RWPE1 (cell line): ENCODE measurements at places on chromosomes 13 and 19.

DNA sequence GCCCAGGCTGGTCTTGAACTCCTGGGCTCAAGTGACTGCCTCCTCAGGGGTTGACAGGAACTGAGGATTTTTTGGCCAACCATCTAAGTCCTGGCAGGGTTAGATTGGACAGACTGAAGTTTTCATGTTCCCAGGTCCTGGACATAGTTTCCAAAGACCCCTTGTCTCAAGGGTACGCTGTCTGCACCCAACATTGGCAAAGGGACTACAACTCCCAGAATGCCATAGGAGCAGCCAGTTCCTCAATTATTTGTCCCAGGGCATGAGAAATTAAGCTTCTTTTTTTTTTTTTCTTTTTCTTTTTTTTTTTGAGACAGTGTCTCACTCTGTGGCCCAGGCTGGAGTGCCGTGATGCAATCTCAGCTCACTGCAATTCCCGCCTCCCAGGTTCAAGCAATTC is 6.9 kb downstream of the GYS1 start:
- DNase-seq: no peak

DNA sequence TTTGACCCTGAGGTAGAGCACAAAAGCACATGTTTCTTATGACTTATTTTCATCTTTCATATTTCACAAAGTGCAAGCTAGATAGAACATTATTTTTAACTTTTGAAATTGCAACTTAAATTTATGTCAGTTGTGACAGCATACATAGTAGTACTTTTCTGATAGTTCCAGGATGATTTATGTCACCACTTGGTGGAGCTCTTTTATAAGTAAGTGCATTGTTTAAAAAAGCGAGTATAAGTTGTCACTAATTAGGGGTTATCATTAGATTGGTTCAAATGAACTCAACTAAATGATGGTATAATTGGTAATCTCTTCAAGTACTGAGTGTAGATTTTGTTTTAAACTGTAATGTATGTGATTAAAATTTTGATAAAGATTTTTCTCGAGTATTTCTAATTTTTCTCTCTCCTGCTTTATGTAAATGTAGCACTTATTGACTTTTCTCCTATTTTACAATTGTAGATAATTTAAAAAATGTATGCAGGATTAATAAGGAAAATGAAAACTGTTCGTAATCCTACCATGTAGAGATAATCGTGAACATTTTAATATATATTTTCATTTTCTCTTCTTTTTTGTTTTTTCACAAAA is 31.1 kb downstream of the RB1 start:
- DNase-seq: peak; percentile 18

GRCh38 chr19:45005787-45006186 is 4.5 kb downstream of the RELB start:
- no peak for DNase-seq

GRCh38 chr19:57165846-57166245 is 1.4 kb downstream of the DUXA start:
- peak; percentile 11 for DNase-seq

GRCh38 chr13:23680845-23681669 is 110.8 kb downstream of the TNFRSF19 start:
- DNase-seq: no peak

- DNase-seq: no peak
These were observed 300.5 kb downstream of the NALCN start for GRCh38 chr13:101115762-101116171.
